ENCODE measurements at places on chromosomes 12 and 14.

DNA sequence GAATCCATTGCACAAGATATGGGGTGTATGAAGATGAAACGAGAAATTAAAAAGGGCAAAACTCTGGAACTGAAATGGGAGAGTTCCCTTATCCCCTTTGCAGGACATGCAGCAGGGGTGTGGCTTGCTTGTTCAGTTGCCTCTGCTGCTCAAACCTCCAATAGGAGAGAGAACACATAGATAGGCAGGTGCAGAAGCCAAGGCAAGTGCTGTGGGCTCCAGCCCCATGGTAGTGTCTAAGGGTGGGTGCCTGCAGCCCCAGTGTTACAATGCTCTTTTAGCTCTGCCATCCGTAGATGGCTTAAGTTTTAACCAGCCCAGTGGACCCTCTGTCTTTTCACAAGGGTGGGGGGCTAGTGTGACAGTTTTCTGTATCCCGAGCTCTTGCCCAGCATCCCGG is 69.7 kb downstream of the CMAS start:
- DNase-seq = no peak

DNA sequence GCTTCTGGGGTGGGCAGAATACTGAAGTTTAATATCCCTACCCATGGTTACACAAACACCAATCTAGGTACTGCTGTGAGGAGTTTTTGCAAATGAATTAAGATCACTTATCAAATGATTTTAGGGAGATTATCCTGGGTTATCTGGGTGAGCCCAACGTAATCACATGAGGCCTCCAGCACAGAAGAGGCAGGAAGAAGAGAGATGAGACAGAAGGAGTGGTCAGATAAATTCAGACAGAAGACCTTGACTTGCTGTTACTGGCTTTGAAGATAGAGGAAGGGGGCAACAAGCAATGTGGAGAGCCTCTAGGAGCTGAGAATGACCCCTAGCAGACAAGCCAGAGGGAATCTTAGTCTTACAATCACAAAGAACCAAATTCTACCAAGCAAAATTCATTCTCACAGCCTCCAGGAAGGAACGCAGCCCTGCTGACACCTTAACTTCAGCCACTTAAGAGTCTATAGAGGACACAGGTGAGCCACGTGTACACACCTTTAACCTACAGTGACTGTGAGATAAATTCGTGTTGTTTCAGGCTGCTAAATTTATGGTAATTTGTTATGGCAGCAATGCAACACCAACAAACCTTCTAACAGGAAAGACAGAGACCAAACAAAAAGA is 49.4 kb downstream of the FERMT2 start:
- DNase-seq = no peak

- no peak for DNase-seq
Observed at GRCh38 chr12:110431957-110432587, 18.1 kb downstream of the ARPC3 start.

DNA sequence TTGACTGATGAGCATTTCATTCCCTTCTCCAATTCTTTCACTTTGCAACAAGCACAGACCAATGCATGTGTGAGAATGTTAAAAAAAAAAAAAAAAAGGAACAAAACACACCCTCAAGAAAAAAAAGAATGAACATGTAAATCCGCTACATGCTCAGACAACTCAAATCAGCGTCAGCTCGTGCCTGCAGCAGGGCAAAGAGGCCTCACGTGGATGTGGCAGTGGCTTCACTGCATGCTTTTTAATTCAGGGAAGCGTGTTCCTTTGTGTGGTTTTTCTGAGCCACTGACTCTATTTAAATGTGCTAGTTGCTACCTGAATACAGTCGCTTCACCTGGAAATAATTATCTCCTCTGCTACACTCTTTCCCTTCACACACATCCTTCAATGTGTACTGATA is 55.1 kb downstream of the PPP1R36 start:
- DNase-seq = no peak

- no peak for DNase-seq
Observed at GRCh38 chr12:95016120-95016519, 12.6 kb upstream of the NDUFA12 start.

GRCh38 chr14:50531595-50532501 is 521 bp downstream of the MAP4K5 start:
- DNase-seq = no peak

GRCh38 chr12:102298022-102298421 is 100.4 kb upstream of the PMCH start:
- no peak for DNase-seq

- no peak for DNase-seq
Observed at GRCh38 chr14:90050271-90050670, 11.5 kb upstream of the KCNK13 start.

DNA sequence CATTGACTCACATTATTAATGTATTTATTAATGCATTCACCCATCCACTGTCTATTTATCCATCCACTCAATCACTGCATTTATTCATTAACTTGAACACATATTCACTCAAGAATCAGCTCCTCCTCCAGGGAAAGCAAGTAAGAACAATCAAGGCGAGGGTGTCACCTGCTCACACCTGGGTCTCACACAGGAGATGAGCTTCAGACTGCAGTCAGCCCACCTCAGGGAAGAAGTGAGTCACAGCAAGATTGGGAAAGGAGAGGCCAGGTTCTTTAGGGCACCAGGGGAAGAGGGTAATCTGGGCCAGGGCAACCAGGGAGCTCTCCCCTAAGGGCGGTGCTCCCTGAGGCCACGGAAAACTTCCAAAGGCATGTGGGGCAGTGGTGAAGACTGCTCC is 367.3 kb downstream of the BCL11B start:
- DNase-seq = no peak

GRCh38 chr14:59032826-59033225 is 155.6 kb upstream of the DAAM1 start:
- DNase-seq = no peak

GRCh38 chr14:49306152-49306751 is 279.9 kb downstream of the RPS29 start:
- DNase-seq = no peak
